ENCODE measurements at places on chromosomes 4 and X.

DNA sequence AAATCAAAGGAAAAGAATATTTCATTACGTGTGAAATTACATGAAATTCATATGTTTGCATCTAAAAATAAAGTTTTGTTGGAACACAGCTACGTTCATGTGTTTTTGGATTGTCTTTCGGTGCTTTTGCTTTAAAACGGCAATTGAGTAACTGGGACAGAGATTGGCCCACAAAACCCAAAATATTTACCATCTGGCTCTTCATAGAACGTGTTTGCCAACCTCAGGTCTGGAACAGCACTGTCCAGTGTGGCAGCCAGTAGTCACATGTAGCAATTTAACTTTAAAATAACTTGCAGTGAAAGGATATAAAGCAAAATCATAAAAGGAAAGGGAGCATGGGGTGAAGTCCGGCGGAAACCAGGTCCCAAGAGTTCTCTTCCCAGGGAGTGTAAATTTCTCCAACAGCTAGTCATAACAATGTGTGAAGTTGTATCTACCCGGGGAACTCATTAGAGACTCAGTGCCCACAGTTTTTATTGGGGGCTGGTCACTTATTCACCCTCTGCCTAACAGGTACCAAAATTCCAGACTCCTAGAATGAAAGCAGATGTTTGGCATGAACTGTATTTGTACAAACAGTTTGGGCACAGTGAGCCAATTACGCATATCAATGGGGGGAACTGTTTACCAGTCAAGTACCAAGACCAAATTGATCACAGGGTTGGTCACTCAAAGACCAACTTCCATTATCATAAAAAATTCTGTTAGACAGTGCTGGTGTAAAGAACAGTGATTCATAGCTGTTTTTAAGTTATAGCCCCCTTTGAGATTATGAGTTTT lies 10.3 kb downstream of the OCIAD1 start:
- no peak for DNase-seq

DNA sequence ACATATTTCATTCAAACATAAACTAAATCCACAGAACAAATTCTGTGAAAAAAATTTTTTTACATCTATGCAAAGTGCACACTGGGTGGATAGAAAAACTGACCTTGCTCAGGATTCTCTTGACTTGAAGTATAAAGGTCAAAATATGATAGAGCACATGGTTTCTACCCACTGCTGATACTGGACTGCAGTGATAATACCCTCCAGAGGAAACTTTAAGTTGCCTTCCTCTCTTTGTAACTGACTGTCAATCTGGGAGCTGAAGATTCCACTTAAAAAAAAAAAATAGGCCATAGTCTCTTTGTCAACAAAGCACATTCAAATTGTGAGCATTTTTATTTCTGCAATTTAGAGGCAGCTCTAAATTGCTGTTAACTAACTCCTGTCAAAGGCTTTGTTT lies 3.2 kb upstream of the AMMECR1 start:
- no peak for DNase-seq

- DNase-seq = no peak
Observed at GRCh38 chr4:61727286-61727685, 527.2 kb downstream of the ADGRL3 start.

DNA sequence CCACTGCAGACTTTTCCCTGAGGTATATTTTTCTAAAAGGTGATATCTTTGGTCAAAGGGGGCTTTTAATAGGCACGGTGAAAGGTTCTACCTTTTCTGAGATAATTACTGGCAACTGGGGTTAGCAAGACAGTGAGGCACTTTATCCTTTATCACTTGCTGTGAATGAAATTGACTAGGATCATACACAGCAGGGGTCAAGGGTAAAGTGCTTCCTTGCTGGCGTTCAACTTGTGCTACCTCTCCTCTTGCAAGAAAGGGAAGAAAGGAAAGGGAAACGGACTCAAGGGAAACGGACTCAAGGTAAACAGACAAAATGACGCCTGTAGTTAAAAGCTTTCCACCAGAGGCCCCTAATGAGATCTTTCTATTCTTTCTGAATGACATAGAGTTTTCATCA lies 78.6 kb upstream of the RAPGEF2 start:
- DNase-seq = no peak

GRCh38 chr4:129917651-129918050 lies 821.7 kb downstream of the C4orf33 start:
- no peak for DNase-seq

GRCh38 chr4:26287756-26288155 lies 33.1 kb upstream of the RBPJ start:
- DNase-seq = no peak

DNA sequence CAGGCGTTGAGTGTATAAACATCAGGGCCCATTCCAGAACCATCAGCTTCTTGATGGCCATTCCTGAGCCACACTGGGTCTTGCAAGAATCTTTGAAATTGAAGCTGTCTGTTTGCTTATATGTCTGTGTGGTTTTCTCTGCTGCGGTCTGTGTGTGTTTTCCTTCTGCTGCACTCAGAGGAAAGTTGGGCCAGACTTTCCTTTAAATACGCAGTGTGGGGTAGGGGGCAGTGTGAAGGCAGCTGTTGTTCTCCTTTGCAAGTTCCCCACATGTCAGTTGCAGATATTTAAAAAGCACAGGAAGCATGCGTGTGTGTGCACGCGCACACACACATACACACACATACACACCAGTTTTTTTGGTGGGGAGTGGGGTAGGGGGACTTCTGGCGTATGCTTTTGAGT lies 32.1 kb downstream of the CCKAR start:
- no peak for DNase-seq

GRCh38 chr4:122701965-122702364 lies 30.5 kb upstream of the BBS12 start:
- no peak for DNase-seq

DNA sequence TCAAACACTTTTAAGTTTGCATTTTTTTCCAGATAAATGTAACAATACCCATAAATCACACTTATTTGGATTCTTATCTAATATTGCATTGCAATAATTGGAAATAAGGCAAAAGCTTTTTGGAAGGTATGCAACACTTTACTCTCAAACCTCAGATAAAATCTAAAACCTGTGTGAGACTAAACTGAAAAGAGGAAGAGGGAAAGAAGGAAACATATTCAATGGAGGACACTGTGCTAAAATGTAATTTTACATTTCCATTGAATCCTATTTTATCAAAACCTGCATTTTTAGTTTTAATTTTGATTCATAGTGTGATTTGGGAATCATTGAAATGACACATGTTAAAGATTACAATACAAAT lies 99.4 kb downstream of the HPGD start:
- DNase-seq = no peak

- no peak for DNase-seq
Observed at GRCh38 chrX:149650162-149650561, 18.6 kb upstream of the TMEM185A start.

DNA sequence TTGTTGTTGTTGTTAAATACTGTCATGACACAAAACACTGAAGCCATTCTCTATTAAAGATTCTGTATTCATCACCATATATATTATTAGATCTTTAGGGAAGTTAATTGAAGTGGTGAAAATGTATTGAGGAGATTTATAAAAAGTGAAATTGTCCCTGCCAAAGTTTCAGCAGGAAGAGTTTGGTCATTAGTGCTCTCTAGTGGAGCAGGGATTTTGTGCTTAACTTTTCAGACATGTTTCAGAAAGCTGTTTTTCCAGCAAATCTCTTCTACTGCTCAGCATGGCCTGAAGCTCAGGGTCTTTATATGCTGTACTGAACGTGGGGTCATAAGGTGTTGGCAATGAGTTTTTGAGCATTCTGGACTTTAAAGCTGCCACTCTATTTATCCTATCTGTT lies 36.7 kb upstream of the CXXC4 start:
- DNase-seq = no peak

DNA sequence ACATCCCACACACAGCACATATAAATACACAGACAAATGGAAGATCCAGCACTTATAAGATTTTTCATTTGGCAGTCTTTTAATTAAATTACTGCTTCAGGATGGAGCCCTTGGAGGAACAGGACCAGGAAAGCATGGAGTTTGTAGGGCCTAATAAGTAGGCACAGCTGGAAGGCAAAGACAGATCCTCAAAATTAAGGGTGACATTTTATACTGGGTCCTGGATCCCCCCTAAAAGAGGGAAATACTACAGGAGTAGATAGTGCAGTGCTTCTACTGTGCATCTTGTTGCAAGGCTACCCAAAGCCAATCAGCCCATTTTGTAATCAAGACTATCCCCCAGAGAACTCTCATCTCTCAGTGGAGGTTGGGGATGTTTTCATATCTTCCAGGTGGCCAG lies 1860.7 kb upstream of the PCDH10 start:
- no peak for DNase-seq

DNA sequence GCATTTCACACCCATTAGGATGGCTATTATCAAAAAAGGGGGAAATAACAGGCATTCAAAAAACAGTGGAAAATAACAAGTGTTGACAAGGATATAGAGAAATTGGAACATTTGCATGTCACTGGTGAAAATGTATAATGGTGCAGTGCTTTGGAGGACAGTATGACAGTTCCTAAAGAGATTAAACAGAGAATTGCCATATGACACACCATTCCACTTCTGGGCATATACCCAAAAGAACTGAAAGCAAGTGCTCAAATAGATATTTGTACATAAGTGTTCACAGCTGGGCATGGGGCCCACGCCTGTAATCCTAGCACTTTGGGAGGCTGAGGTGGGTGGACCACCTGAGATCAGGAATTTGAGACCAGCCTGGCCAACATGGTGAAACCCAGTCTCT lies 348.1 kb downstream of the NR3C2 start:
- DNase-seq = no peak

- no peak for DNase-seq
Observed at GRCh38 chr4:78517050-78517652, 34.4 kb upstream of the ANXA3 start.

DNA sequence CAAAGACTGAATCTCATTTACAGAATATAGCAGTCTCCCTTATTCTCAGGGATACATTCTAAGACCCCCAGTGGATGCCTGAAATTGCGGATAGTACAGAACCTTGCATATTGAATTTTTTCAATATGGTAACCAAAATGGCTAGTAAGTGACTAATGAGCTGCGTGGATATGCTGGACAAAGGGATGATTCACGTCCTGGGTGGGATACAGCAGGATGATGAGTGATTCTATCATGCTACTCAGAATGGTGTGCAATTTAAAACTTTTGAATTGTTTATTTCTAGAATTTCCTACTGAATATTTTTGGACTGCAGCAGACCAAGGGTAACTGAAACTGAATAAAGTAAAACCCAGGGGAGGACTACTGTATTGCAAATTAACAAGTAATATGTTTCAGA lies 66.7 kb downstream of the STAG2 start:
- DNase-seq = no peak

Data from stimulated activated naive CD4-positive, alpha-beta T cell treated with Interleukin-2 at 50 U/mL for 16 hours (primary cell).